Activated CD8-positive, alpha-beta T cell treated with anti-CD3 and anti-CD28 coated beads for 36 hours (primary cell): ENCODE measurements at places on chromosomes 11 and 22.

GRCh38 chr11:2926611-2927051, 2.6 kb downstream of the PHLDA2 start:
- no peak for DNase-seq

DNA sequence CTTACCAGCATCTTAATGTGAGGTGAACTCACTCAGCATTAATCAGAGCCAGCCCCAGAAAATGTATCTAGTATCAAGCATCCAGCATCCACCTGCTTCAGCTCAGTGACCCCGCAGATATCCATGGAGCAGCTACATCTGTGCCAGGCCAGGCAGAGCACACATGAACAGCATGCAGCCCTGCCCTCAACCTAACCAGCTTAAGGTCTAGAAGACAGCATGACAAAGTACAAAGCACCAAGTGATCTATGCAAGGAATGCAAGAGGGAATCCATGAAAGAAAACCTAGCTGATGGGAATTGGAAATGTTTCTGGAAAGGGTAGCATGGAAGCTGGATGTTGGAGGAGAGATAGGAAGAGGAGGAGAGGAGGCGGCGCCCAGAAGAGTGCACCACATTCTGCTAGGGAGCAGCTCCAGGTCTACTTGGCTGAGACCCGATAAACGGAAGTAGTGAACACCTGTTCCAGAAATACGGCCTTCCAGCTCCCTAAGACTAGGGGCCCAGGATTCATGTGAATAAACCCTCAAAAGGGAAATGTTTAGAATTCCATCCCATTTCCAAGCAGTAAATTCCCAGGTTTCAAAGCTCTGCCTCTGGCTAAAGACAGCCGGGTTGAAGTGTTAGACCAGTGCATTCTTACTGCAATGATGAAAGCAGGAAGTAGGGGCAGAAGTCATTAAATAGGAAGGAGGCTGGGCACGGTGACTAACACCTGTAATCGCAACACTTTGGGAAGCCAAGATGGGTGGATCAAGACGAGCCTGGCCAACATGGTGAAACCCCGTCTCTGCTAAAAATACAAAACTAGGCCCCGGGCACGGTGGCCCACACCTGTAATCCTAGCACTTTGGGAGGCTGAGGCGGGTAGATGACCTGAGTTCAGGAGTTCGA, 23.5 kb upstream of the L3MBTL2 start:
- no peak for DNase-seq

DNA sequence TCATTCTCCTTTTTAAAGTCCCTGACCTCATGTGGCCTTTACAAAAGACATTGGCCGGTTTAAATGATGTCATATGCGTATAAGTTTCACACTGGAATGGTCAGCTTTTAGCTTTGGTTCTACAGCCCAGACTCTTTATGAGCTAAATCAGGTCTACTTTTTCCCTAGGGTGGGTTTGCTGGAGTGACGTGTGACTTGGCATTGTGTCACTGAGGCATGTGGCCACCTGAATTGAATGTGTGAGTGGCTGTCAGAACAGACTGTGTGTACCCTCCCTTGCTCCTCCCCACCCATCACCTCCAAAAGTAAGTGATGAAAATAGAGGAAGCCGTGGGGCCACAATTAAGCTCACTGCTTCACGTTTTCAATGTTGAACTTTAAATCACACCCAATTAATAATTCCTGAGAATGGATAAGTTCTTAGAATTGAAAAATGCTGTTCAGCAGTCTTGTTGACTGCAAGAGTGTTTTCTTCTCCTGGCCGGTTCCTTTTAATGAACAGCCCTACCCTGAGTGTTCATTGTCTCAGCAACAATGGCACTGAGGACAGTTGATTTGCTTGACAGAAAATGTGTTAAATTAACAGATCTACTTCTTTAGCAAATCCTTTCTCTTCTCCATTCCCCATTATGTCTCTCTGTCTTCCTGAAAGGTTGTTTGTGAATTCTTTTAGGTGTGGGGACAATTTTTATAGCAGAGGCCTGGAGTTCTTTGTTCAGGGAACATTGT, 11.3 kb downstream of the CECR2 start:
- no peak for DNase-seq

- peak; percentile 22 for DNase-seq
Measured at GRCh38 chr11:6531267-6531752, 34.2 kb downstream of the DNHD1 start.

GRCh38 chr11:43508511-43508918, 149.8 kb downstream of the TTC17 start:
- no peak for DNase-seq

DNA sequence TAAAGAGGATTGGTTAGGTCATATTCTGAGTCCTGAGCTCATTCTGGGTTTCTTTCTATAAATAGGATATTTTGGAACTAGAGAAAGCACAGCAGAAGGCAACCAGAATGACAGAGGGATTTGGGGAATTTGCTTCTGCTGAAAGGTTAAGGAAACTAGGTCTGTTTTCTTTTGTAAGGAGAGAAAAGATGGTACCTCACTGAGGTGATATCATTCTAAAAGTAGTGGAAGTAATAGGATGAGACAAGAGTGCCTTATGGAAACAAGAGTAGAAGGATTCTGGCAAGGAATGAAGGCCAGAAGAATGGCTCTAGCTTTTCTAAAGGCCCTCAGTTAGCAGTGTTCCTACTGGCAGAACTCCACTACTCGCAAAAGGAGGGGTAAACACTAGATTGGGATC, 26.7 kb upstream of the BDNF start:
- no peak for DNase-seq
